Liver (tissue), 10 donors: ENCODE measurements at places on chromosomes 7 and 10.

DNA sequence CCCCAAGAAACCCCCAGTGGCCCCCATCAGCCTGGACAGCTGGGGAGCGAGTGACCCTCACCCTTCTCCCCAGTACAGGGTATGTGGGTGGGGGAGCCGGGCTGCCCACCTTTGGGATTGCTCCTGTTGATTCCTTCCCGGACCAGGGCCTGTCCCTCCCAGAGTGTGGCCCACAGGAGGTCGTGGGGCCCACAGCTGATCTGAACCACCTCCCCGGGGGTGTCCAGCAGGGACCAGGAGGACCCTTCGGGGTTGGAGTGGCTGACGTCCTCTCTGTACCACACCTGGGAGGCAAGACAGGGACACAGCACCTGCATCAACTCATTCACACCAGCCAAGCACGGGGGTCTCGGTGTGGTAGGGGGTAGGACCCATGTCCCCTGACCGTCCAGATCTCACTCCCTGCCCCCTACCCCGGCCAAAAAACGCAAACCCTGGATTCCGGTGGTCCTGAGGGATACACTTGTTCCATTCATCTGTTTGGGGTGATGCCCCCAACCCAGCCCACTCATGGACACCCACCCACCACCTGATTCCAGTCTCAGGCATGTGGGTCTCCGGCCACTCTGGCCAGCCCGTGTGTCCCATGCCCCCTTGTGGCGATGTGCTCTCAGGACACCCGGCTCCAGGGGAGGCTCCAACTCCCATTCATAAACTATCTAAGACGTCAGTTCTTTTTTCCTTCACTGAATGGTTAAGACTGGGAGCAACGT lies 10.9 kb downstream of the TECPR1 start:
- no peaks in the 10 kb centered on the region for H3K4me1 ChIP-seq
- DNase-seq, result peak; percentile 58
- H3K4me3 ChIP-seq, result no peak overlapping the region
- no peak overlapping the region for H3K27ac ChIP-seq
- no peaks in the 10 kb centered on the region for H3K36me3 ChIP-seq

- H3K36me3 ChIP-seq, result no peaks in the 10 kb centered on the region
- H3K4me1 ChIP-seq, result peaks cover 26% of the 10 kb centered on the region
- no peak overlapping the region for H3K27ac ChIP-seq
- no peak for DNase-seq
- no peaks in the 10 kb centered on the region for H3K27me3 ChIP-seq
These were observed 65.0 kb upstream of the CCNY start for GRCh38 chr10:35271086-35271858.

- no peaks in the 10 kb centered on the region for H3K27me3 ChIP-seq
- H3K4me3 ChIP-seq, result peak overlapping the region; percentile 98
- peak overlapping the region; percentile 73 for H3K27ac ChIP-seq
- H3K4me1 ChIP-seq, result peaks cover 49% of the 10 kb centered on the region
- DNase-seq, result peak; percentile 41
These were observed 16.7 kb upstream of the SUN1 start for GRCh38 chr7:815284-816216.

DNA sequence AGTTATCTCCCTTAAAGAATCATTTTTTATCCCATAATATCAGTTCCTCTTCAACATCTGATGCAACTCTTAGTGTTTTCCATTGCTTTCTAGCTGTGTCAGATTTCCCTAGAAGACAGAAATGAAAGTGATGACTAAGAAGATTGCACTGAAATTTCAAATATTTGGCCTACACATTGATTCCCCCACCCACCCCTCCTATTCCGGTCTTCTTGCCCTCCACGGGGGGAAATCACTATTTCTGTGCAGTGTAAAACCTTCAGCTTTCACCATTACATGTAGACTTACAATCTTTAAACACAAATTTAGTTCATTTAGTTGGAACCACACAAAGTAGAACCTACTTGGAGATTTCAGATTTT lies 63.7 kb upstream of the IL6 start:
- DNase-seq, result no peak
- no peaks in the 10 kb centered on the region for H3K36me3 ChIP-seq
- H3K4me1 ChIP-seq, result no peaks in the 10 kb centered on the region
- no peak overlapping the region for H3K4me3 ChIP-seq
- H3K27me3 ChIP-seq, result no peaks in the 10 kb centered on the region
- H3K27ac ChIP-seq, result no peak overlapping the region

DNA sequence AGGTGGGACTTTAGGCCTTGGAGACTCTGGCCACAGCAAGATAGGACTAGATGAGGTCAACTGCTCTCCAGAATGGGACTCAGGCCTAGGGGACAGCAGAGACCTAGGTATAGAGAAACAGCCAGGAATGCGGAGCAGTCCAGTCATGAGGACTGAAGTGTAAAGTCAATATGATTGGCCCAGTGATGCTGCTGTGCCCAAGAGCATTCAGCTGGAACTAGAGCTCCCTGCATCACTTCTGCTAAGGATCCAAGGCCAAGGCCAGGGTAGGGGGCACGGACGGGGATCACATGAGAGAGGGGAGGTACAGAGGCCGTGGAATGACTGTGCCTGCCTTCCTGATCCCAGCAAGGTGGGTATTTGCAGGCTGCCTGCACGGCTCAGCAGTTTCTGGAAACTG lies 237.9 kb downstream of the FRMD4A start:
- no peaks in the 10 kb centered on the region for H3K4me1 ChIP-seq
- H3K36me3 ChIP-seq, result no peaks in the 10 kb centered on the region
- DNase-seq, result no peak
- no peaks in the 10 kb centered on the region for H3K27me3 ChIP-seq

DNA sequence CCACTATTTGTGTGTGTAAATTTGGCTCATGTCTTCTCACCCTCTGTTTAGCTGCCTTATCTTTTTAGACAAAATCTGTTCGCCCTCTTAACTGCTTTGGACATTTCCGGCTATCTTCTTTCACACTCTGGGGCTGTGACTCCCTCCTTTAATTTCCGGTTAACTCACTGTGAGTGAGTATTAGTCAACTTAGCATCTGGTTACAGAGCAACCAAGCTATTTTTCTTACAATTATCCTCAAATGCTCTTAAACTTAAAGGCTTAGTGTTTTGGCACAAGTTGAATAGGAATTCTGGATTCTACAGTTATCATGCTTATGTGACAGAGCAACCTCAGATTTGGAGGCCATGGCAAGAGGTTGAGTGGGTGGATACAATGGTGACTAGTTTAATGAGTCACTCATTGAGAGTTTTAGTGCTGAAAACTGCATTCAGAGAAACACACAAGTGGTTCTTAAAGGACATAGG lies 177.6 kb upstream of the SEMA3A start:
- no peaks in the 10 kb centered on the region for H3K27me3 ChIP-seq
- DNase-seq, result no peak
- H3K27ac ChIP-seq, result no peak overlapping the region
- no peaks in the 10 kb centered on the region for H3K4me1 ChIP-seq
- no peak overlapping the region for H3K4me3 ChIP-seq

DNA sequence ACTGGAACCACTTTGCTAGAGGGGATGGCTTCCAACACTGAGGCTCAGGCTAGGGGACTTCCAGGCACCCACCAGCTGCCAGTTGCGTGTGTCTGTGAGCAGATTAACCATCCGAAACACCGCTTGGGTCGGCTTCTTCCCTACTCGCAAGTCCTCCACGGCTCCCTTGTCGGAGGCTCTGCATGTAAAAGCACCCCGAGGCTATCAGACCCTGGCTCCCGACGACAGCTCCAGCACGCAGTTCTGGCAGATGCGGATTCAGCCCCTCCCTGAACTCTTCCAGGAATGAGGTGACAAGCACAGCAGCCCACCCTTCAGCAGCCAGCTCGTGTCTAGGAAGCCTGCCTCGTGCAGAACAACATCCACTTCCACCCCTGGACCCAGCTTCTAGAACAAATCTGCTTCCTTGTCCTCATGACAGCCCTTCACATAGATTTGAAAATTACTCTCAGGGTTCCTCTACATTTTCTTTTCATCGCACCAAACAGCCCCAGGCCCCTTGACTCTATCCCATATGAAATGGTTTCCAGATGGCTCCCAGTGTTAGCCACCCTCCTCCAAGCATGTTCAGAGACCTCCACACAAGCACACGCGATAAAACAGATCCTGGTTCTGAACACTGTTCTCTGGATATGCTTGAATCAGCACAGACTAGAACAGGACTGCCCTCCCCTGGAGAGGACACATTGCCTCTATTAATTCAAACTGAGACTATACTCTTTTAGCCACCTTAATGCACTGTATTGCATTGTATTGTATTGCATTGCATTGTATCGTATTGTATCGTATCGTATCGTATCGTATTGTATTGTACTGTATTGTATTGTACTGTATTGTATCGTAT lies 44.6 kb downstream of the SLIT1 start:
- H3K27me3 ChIP-seq, result no peaks in the 10 kb centered on the region
- H3K27ac ChIP-seq, result no peak overlapping the region
- DNase-seq, result no peak
- H3K4me3 ChIP-seq, result no peak overlapping the region
- H3K4me1 ChIP-seq, result no peaks in the 10 kb centered on the region

DNA sequence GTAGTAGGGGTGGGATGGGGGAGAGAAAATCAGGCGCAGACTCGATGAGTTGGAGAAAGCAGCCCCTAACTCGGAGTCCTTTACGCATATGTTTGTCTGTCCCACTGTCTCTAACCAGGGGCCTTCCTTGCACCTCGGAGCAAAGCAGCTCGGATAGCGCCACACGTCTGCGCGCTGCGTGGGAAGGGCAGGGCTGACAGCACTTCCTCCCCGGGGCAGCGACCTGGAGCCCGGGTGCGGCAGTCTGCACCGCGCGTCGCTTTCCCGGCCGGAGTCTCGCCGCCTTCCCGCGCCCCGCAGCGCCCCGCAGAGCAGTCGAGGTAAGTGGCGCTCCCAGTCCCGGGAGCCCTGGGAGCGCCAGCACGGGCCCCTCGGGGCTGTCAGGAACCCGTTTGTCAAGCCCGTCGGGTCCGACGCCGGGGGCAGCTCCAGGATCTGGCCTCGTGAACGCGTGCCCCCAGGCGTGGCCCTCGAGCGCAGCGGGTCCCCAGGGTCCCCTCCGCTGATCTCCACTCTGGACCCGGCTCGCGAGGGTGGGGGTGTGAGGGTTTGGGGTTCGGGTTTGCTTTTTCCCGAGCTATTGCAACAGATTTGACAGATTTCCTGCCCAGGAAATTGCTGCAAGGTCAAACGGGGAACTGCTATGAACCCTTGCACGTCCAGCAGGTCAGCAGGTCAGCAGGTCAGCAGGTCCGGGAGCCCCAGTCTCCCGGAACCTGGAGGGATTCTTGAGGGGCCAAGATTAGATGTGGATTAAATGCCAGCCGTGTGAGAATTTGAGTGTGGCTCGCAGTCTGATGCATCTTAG lies 597 bp downstream of the APBB1IP start:
- DNase-seq, result peak; percentile 51
- H3K4me1 ChIP-seq, result peaks cover 11% of the 10 kb centered on the region
- no peaks in the 10 kb centered on the region for H3K27me3 ChIP-seq
- H3K36me3 ChIP-seq, result no peaks in the 10 kb centered on the region
- H3K4me3 ChIP-seq, result peak overlapping the region; percentile 72

GRCh38 chr10:86075512-86075911 lies 291.1 kb downstream of the GRID1 start:
- peak; percentile 26 for DNase-seq
- H3K36me3 ChIP-seq, result no peaks in the 10 kb centered on the region
- H3K27ac ChIP-seq, result no peak overlapping the region
- no peaks in the 10 kb centered on the region for H3K4me1 ChIP-seq

GRCh38 chr7:111094419-111094818 lies 3.5 kb downstream of the LRRN3 start:
- H3K36me3 ChIP-seq, result no peaks in the 10 kb centered on the region
- H3K27me3 ChIP-seq, result no peaks in the 10 kb centered on the region
- DNase-seq, result no peak
- H3K4me3 ChIP-seq, result no peak overlapping the region
- H3K27ac ChIP-seq, result no peak overlapping the region

- H3K36me3 ChIP-seq, result no peaks in the 10 kb centered on the region
- H3K4me1 ChIP-seq, result no peaks in the 10 kb centered on the region
- H3K27ac ChIP-seq, result no peak overlapping the region
- no peak for DNase-seq
These were observed 283.7 kb upstream of the ZMIZ1 start for GRCh38 chr10:78785066-78785465.

- no peak overlapping the region for H3K27ac ChIP-seq
These were observed 32.5 kb upstream of the FEZF1 start for GRCh38 chr7:122337011-122337410.

DNA sequence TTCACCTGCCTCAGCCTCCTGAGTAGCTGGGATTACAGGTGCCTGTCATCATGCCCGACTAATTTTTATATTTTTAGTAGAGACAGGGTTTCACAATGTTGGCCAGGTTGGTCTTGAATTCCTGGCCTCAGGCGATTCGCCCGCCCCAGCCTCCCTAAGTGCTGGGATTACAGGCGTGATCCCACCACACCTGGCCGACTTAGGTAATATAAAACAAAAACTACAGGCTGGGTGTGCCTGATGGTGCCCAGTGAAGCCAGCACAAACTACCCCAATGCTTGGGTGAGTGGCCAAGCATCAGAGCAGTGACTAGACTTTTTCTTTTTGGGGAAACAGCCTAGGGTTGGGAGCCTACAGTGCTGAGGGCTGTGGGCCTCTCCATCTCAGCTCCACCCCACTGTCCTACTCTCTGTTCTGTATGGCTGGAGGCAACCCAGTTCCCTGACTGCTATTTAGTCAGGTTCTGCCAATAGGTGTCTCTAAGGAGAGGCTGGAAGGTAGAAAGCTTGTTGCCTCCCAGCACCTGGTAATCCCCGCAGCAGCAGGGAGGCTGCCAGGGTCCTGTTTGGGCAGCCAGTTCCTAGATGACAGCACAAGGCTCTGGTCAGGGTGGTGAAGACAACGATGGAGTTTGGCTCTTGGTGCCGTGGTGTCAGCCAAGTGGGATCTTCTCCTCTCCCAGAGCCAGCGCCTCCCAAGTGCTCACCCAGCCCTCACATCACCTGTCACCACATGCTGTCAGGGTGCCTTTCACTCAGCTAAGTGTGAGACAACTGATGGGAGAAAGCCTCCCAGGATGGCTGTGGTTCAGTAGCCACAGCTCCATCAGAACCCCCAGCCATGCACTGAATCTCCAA lies 10.4 kb upstream of the NACAD start:
- DNase-seq, result no peak
- no peaks in the 10 kb centered on the region for H3K27me3 ChIP-seq
- no peaks in the 10 kb centered on the region for H3K4me1 ChIP-seq
- H3K36me3 ChIP-seq, result peaks cover 53% of the 10 kb centered on the region

DNA sequence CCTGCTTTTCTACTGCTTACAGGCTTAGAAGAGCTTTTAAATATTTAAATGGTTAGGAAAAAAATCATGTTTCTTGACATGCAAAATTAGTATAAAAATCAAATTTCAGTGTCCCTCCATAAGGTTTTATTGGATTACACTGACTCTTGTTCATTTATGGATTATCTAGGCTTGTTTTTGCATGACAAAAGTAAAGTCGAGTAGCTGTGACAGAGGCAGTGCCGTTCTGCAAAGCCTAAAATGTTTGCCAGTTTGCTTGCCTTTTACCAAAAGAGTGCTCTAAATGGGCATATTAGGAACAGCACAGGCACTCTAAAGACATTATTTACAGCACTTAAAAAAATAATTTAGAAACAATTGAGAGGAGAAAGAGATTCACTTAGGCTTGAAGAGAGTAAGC lies 139.6 kb downstream of the TSPAN12 start:
- no peaks in the 10 kb centered on the region for H3K27me3 ChIP-seq
- no peak for DNase-seq
- no peak overlapping the region for H3K4me3 ChIP-seq
